Cerebellum (tissue), 4 donors: ENCODE measurements at places on chromosomes 2 and 18. TPM values are rescaled to one million over a fixed set of nuclear protein-coding genes. Genes with fewer than 3 reads are reported as not detected.

CCDC74A gene
- total RNA-seq: 5.6 TPM

FAM210A gene
- 20.0 TPM for total RNA-seq

STARD6 gene
- total RNA-seq: not detected

SCN3A gene
- total RNA-seq: 139 TPM

SKOR2 gene
- 19.9 TPM for total RNA-seq

UGT1A3 gene
- total RNA-seq: not detected

TSPYL6 gene
- 0.18 TPM for total RNA-seq
